ENCODE measurements at places on chromosomes 3 and 15.

DNA sequence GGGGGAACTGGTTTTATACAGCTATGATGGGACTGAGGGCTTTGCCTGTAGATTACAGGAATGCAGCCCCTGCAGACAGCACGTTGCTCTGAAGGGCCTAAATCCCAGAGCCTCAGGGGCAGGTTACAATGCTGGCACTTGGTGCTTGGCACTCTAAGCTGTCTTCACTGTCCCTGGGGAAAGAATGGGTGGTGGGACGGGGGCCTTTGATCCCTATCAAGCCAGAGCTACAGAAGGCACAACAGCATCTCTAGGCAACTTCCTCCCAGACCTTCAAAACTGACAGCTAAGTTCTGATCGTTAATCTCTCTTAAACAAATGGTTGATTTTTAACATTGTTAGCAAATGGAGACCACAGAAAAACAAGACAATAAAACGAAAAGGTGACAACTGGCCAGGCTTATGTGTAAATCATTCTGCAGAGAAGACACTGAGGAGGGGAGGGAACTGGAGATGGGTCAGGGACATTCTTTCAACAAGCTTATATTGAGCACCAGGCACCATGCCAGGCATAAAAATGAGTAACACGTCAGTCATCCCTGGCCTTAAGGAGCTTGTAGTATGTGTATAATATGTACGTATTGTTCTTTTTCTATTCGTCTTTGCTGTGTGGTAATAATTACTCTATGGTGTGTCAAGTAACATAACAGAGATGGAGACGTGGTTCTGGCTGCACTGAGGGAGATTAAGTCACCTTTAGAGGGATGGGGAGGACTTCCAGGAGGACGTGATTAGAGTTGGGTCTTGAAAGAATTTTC lies 49.1 kb downstream of the CA12 start:
- DNase-seq: no peak

DNA sequence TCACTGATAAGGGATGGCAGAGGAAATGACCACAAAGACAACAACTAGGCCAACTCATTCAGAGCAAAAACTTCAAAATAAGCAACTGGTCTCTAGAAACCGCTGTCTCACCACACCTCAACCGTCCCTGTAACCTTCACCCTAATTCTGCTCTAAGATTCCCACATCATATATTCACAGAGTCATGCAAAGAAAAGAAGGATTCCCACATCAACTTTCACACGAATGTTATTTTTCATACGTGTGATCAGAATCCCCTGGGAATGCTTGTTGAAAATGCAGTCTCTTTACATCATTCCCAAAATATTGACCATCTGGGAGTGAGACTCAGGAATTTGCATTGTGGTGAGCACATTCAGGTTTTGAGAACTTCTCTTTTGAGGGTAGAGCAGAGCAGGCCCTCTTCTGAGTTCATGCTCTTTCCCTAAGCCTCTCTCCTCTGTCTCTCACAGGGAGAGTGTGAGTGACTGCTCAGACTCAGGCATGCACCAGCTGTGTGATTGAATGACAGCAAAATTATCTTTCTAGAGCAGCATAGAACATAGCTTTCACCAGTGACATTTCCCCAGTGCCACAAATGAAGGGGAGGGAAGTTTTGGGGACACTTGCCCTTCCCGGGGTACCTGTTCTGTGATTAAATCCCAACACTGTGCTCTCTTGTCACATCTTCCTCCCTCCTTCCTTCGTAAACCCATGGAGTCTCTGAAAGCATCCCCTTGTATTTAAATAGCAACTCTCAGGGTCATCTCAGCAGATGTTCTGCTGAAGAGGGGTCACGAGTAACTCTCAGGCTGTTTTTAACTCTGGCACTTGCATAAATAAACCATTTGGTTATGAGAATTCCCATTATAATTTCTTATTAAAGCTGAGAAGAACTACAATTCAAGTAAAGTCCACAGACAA lies 170.9 kb downstream of the PLCL2 start:
- no peak for DNase-seq

- DNase-seq: no peak
Observed at GRCh38 chr3:62557983-62558382, 184.6 kb upstream of the FEZF2 start.

DNA sequence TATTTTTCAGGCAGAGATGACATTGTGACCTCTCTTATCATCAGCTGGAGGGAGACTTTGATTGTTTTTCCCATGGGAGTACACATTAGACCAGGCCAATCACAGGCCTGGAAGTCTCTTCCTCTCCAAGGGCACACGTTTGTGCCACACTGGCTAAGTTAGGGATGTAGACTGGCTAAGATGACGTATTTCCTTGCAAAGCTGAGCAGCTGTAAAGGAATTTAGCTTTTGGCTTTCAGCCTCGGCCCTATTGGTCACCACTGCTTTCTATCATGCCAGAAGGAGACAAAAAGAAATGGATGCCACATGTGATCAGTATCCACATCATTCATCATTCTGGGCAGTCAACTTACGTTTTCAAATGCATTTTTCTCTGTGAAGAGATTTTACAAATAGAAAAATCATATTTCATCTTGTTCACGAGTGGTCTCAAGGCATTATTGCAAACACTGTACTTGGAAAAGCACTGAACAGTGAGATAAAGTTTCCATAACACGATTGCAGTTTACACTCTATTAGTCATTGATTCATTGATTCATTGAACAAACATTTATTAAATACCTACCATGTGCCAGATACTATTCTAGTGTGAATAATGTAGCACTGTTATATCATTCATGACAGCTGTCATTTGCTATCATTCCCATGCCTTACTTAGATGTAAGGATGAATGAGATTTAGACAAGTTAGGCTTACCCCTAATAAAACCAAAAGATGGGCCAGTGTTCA lies 27.0 kb upstream of the RNF7 start:
- DNase-seq: no peak

DNA sequence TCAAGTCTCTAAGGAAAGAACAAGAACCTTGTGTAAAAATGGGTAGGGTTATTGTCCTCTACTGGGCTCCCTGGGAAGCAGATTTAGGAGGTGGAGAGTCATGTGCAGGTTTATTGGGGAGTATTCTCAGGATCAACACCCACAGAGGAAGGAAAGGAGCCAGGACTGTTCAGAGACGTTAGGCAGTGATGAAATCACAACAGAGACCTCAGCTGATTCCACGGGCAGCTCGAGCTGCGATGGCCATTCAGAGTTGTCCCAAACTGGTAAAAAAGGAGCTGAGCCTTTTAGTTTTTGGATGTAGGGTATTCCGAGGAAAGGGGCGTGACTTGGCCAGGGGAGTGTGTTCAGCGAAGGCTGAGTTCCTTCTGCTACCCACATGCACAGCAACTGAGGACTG lies 85.0 kb downstream of the RORA start:
- DNase-seq: no peak

- DNase-seq: no peak
Observed at GRCh38 chr15:74315626-74316025, 51.8 kb downstream of the CYP11A1 start.

DNA sequence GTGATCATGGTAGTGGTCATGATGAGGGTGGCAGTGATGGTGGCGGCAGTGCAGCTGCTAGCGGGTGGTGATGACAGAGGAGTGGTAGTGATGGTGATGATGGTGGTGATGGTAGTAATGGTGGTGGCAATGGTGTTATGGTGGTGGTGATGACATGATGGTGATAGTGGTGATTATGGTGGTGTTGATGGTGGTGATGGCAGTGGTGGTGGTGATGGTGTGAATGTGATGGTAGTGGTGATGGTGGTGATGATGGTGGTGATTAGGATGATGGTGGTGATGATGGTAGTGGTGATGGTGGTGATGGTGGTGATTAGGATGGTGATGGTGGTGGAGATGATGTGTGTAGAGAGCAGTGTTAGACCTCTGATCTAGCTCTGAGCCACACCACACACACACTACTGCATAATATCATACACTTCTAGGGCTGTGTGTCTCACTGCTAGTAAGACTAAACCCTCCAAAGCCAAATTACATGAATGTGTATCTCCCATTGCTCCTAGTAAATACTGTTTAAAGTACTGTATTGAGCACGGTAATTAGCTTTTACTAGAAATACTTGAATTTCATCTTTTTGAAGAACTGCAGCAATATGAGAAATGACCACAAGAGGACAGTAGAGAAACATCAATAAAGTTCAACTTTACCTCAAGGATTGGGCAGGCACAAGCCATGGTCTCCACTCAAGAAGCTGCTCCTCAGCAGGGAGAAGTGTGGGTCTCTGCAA lies 28.8 kb downstream of the TMED3 start:
- DNase-seq: no peak

GRCh38 chr15:47304656-47305055 lies 412.6 kb upstream of the SEMA6D start:
- DNase-seq: no peak

DNA sequence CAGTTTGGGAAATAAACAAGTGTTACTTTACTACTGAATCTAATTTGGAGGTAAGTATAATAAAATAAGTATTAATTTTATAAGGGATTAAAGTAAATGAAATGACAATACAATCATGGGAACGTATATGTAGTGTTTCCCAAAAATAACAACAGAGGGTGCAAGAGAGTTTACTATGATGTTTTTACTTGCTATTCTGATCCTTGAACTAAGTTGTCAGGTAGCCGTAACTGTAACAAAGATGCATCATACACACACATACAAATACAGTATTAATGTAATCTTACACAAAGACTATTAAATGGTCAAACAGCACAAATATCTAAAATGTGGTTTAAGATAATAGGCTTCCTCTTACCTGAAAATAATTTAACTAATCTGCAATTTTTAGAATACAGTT lies 311.4 kb downstream of the TBC1D5 start:
- DNase-seq: no peak

Measured in caudate nucleus (tissue), 63 donors.